B cell (primary cell): ENCODE measurements at places on chromosomes 12 and 14. TPM values are rescaled to one million over a fixed set of nuclear protein-coding genes. Genes with fewer than 3 reads are reported as not detected.

SLC10A1 gene
- not detected in 2 replicates for total RNA-seq

LPAR5 gene
- total RNA-seq, result 59.6 and 60.4 TPM in 2 replicates

IFI27L2 gene
- total RNA-seq, result 30.2 and 31.4 TPM in 2 replicates

DIP2B gene
- total RNA-seq, result 38.8 and 45.5 TPM in 2 replicates

GRCh38 chr14:56501909-56502530, 77.6 kb upstream of the TMEM260 start:
- no peak for DNase-seq

DNA sequence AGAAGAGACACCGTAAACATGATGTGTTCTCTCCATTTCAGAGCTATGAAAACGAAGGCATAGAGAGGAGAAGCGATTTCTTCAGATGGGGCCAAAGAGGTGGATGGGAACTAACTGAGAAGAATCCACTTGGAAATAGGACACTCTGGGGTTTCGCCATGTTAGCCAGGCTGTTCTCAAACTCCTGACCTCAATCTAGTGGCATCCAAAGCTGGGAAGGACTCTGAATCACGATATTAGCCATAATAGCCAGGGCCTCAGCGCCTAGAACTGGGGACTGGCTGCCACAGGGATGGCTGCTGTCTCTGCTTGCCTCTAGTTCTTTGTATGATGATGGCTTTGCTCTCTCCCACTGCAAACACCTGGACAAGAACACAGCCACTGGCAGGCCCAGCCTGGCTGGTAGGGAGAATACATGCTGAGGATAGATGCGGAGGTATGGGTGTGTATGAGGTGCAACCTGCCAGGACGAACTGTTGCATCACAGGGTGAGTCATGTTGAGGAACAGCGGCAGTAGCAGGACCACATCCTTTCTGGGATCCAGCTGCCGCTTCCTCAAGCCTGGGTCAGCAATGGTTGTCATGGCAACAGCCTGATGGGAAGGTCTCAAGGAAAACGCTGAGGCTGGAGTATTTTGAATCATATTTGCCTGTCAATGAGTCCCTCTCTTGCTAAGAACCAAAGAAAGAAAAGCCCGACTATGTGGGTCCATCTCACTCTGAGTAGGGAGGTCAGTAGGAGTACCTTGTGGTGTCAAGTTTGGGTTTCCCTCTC, 31.1 kb downstream of the CCDC177 start:
- no peak for DNase-seq

DNA sequence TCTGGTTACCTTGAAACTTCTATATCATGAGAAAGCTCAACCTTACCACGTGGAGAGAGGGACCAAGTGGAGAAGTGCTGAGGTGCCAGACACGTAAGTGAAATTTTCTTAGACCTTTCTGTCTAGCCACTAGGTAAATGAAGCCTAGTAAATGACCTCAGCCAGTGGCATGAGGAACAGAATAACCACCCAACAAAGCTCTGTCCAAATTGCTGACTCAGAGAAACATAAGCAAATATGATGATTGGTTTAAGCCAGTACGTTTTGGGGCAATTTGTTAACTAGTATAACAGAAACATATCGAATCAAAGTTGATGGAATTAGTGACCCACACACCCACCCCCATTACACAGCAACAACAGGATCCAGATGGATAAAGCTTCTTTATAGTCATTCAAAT, 75.2 kb upstream of the MAX start:
- no peak for DNase-seq

- no peak for DNase-seq
Measured at GRCh38 chr12:101082706-101083105, 127.3 kb downstream of the SLC5A8 start.

DNA sequence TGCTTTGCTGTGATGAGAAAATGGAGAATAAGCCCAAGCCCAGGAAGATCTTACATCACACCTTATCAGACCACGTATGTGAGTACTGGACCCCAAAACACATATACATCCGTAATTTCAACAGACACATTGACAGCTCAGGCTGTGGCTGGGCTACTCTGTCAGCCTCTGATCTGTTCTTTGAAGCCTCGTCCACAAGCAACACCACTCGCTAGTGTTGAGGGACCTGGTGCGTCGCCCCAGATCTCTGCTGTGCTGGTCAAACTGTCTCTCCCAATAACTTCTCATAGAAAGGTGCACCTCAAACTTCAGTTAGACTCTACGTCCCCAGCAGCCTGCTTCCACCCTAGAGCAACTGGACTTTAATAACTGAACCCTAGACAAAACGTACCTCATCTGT, 10.6 kb upstream of the SFSWAP start:
- DNase-seq, result no peak

- no peak for DNase-seq
Measured at GRCh38 chr12:50536831-50537537, 32.2 kb downstream of the DIP2B start.

DNA sequence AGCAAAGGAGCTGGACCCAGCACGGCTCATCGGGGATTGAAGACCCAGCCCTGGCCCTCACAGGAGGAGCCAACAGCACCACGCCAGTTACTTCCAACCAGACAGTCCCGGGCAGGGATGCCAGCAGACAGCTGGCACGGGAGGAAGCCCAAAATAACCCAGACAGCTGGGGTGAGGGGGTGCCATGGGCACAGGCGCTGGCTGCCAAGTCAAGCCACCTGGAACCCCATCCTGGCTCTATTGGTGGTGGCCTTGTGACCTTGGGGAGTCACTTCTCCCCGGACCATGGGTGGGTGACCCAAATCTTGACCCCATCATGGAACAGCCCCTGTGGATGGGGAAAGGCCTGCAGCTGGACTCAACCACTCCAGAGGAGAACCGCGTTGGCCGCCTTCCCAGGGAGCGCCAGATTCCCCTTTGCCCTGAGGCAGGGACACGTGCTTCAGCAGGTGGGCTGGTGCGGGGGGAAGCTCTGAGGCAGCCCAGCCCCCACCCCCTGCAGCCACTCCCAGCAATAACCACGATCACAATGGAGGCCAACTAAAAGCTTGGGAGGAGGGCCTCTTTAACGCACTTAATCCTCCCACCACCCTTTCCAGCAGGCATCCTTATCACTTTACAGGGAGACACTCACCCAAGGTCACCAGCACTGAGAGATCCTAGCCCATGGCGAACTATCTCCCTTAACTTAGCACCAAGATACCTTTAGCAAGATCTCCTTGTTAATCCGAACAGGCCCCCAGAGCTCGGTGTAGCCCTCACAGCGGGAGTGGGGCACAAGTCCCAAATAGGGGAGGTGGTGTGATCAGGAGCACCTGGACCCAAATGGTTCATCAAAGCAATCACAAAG, 4.7 kb upstream of the RHOF start:
- DNase-seq, result no peak

DNA sequence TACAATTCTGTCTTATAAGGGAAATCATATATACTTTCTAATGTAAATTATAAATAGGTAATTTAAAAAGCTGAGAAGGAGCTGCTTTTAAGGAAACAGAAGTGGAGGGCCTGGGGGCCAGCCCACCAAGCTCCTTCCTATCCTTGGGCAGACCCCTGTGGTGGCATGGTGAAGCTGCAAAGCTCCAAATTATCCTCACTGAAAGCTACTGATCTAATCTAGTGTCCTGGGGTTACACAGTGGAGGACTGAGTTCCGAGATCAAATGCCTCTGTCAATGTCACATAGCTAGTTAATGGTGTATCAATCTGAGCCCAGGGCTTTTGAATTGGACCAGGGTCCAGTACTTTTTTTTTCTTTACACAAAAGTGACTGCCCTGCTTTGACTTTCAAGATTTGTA, 355.4 kb downstream of the CEP128 start:
- DNase-seq, result no peak

- no peak for DNase-seq
Measured at GRCh38 chr14:92074555-92074954, 31.8 kb downstream of the ATXN3 start.
